ENCODE measurements at places on chromosomes 2 and 18.

DNA sequence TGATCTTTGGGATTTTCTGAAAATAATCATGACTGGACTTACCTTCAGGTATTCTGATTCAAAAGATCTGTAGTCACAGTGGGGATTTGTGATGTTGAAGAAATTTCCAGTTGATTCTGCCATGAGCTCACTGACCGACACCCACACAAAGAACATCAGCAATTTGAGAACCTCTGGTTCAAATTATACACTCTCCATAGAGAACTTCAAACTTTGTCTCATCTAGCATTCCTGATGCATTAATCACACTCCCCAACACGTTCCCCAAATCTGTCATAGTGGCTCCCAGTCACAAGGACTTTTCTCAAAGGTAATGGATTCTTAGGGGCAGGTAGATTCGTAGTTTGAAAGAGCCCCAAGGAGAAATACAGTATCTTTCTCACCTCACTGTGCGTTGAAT, 584.3 kb downstream of the FBXO15 start:
- DNase-seq = peak; percentile 62

- DNase-seq = no peak
These were observed 491.8 kb upstream of the ACVR2A start for GRCh38 chr2:147353072-147353381.

GRCh38 chr2:214651451-214651850, 158.0 kb downstream of the BARD1 start:
- no peak for DNase-seq

GRCh38 chr2:5734859-5735520, 42.8 kb downstream of the SOX11 start:
- no peak for DNase-seq

DNA sequence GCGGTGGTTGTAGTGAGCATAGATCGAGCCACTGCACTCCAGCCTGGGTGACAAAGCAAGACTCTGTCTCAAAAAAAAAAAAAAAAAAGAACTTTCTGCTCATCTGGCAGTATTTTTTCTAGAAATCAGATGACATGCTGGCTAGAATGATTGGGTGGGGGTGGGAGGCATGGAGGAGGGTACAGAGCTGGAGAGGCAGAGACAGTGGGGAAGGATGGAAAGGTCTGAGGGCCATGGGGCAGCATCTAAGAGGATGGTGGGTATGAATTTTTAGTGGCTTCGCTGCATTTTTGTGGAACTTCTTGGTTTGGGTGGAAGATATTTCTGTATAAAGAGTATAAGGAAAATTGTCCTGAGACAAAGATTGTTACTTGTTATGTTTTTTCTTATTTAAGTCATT, 23.3 kb downstream of the ARMC9 start:
- no peak for DNase-seq

GRCh38 chr2:24435391-24436316, 55.4 kb upstream of the NCOA1 start:
- peak; percentile 82 for DNase-seq

- no peak for DNase-seq
These were observed 214.6 kb downstream of the SETBP1 start for GRCh38 chr18:44895176-44895798.

DNA sequence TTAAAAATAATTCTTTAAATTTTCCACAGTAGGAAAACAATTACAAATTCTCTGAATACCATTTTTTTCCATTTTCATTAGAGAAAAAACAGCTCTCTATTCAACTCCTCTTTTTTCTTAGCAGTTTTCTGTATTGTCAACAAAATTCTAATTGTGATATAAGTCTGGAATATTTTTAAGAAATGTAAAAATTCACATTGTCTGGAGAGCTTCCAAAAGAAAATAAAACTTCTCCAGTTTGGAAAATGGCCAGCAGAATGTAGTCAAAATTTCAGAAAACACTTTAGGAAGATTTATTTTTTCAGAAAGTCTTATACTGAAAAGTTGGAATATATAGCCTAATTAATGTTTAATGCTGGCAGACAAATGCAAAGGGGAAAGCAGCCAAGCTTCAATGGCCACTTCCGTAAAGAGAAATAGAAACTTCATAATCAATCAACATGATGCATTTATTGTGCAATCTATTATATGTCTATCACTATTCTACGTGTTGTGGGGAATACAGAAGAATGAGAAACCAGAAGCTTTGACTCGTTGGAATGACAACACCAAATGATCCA, 733.2 kb upstream of the PKDCC start:
- DNase-seq = no peak

DNA sequence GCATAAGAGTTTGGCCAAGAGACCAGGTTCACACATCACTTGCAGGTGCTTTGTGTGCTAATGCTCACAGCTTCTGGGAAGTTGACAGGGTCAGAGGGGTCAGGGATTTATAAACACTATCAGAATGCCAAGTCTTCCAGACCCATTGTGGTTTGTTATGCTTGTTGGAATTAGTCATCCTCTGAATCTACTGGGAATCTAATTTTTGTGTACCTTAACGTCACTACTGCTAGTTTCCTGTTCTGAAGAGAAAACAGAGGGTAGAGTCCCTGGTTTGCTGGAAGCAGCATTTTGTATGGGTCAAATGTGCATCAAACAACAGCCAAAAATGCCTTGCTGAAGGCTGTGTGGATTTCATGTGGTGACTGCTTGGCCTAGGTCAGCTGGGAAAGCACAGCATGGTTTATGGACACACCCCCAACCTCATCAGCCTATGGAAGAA, 33.3 kb downstream of the ANTXR1 start:
- DNase-seq = peak; percentile 85

- no peak for DNase-seq
These were observed 218.5 kb downstream of the LDLRAD4 start for GRCh38 chr18:13437034-13437433.

- DNase-seq = no peak
These were observed 207.1 kb upstream of the SLC8A1 start for GRCh38 chr2:40658941-40659340.

DNA sequence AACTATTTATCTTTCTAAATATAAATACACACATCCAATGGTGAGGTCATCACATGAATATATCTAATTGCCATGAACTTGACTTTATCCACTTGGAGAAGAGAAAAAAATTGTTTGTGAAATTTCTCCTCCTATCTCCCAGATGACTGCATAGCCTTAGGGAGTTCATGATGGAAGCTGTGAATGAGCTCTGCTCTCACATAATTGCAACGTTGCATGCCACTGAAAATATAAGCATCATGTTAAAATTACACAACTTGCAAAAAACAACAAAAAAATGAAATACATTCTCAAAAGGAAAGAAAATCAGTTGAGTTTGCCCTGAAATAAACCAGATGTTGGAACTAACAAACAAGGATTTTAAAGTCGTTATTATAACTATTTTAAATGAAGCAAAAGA, 50.6 kb upstream of the OSR1 start:
- DNase-seq = no peak

DNA sequence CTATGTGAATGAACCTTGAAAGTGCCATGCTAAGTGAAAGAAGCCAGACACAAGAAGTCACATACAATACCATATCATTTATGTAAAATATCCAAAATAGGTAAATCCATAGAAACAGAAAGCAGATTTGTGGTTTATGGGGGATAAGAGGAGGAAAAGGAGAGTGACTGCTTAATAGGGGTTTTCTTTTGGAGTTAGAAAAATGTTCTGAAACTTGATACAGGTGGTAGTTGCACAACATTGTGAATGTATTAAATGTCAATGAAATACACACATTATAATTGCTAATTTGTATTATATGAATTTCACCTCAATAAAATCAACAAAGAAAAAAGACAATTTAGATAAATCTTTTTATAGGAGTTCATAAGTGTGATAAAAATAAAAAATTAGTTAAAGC, 37.1 kb downstream of the MEMO1 start:
- no peak for DNase-seq

DNA sequence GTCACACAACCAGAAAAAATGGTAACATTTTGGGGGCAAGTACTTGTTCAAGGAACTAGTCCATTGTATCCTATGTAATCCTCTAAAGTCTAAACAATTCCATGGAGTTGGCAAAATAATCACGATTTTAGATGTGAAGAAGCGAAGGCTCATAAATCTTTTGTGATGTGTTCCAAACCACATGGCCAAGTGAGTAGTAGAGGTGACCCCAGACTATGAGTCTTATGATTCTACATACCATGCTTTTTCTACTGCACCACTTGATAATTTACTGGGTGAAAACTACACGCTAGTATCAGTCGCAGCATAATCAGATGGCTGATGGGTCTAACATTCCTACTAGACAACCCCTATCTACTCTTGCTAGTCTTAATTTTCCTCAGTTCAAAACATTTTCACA, 371.4 kb downstream of the OSR1 start:
- DNase-seq = no peak

GRCh38 chr18:74353169-74353775, 37.6 kb downstream of the C18orf63 start:
- DNase-seq = peak; percentile 38

DNA sequence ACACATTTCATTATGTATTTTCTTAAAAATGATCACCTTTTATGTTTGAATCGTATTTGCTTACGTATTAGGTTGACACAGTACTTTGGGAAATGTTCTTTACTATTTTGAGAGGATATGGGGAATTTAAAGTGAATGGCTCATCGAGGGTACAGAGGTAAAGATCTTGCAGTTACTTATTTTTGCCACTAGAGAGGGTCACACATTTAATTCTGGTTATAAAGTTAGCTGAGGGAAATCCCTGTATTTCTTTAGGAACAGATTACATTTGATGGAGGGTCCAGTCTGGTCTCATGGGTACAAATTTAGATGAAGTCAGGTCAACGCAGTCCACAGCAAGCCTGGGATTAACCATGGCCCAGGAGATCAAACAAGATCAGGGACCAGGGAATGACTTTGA, 24.5 kb downstream of the DYNC2LI1 start:
- DNase-seq = no peak

DNA sequence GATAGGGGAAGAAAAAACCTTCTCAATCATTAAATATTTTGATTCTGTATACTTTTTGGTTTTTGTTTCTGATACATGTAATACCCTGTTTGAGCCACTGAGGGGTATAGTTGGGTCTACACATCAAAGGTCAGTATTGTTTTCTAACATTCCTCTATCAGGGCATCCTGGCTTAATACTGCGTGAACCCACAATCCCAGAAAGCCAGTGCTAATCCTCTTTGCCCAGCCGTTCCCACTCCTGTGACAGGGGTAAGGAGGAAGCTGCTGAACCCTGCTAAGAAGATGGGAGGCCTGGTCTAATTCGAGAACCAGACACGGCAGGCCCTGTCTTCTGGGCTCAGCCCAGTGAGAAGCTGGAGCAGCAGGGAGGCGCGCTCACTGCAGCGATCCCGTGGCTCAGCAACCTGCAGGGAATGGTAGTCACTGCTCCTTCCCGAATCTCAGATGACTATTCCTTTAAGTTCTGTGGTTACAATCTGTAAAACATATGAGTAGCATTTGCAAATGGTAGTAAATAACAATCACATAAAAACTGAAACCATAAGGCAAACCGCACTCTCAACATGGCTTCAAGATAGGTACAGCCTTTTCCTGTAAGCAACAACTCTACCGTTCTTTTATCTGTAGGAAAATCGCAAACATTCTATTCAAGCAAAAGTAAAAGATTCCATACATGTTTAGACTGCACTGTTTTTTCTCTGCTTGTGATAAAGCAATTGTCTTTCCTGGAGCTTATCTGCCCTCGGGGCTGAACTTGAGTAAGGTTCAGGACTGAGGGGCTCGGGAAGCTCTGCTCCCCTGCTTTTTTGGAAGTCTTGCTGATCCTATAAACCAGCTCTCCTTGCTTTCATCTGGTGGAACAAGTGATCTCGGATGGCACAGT, 87.0 kb downstream of the EPB41L3 start:
- DNase-seq = peak; percentile 45

DNA sequence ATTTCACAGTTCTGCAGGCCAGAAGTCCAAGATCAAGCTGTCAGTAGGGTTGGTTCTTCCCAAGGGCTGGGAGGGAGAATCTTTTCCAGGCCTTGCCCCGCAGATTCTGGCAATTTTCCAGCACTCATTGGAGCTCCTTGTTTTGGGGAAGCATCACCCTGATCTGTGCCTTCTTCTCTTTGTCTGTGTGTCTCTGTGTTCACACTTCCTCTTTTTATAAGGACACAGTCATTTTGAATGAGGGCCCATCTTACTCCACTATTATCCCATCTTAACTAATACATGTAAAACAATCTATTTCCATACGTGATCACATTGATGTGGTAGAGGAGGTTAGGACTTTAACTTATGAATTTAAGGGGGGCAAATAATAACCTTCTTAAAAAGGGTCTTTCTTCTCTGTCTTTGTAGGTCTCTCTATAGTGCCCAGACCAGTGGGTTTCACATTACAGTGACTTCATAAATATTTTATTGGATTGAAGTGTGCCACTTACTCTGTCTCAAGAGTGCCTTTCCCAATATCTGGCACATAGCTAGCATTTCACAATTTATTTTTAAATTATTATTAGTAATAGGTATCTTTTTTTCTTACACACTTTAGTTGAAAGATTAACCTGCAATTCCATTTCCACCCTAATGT, 68.9 kb upstream of the CBLN2 start:
- DNase-seq = no peak

DNA sequence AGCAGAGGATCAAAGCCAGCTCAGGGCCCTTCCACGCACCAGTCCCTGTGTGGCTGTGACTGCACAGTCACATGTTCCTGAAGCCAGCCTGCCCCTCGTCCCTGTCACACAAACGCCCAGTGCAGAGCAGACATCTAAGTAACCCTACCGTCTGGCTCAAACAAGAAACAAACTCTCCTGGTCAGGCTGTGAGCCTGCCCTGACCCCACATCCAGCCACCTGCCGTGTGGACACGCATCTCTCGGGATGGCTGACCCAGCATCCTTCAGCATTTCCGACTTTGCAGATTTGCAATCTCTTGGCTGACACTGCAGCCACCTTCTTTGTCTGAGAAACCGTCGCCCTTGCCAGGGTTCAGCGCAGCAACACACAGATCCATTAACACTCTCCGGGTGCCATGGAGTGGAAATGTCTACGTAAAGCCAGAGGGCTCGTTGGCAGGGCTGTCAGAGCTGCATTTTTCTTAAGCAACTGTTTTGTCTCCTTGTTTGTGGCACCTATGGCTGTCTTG, 82.3 kb upstream of the ASAP2 start:
- no peak for DNase-seq

DNA sequence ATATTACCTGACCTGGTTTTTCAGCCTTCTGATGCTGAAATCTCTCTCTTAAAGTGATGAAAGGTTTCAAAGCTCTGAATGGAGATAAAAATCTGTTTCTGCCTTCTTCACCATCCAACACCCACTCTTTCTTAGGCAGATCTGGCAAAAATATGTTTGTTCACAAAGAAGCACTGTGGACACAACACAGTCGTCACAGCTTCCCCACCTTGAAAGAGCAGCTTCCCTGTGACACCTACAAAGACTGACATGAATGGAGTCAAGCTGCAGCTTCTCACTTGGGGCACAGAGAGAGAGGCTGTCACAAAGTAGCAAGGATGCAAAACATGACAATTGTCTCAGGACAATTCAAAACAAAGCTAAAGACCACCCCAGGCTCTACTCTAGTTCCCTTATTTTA, 86.5 kb downstream of the ICOS start:
- no peak for DNase-seq

Measured in skeletal muscle cell (primary cell).